ENCODE measurements at places on chromosomes 5 and 9. TPM values are rescaled to one million over a fixed set of nuclear protein-coding genes. Genes with fewer than 3 reads are reported as not detected.

The TGFBI gene
- 3.9 TPM for total RNA-seq

The STKLD1 gene
- 1.2 TPM for total RNA-seq

The GMCL2 gene
- total RNA-seq = not detected

The CAVIN4 gene
- total RNA-seq = 2.3 TPM

The RAD17 gene
- 19.1 TPM for total RNA-seq

The GABBR2 gene
- total RNA-seq = 0.68 TPM

The NSG2 gene
- 0.05 TPM for total RNA-seq

The SPINK7 gene
- not detected for total RNA-seq

The ADAM19 gene
- total RNA-seq = 43.7 TPM

The ALDH1B1 gene
- total RNA-seq = 12.1 TPM

The SCGB3A2 gene
- total RNA-seq = not detected

The SPINK6 gene
- total RNA-seq = not detected

The CDH10 gene
- total RNA-seq = not detected

The SMIM33 gene
- total RNA-seq = not detected

The OR13C9 gene
- not detected for total RNA-seq

The SLC34A1 gene
- not detected for total RNA-seq

The TPPP gene
- 0.14 TPM for total RNA-seq

The PCAT7 gene
- total RNA-seq = not detected
